Adipocyte (in vitro differentiated cells): ENCODE measurements at places on chromosomes 4 and X.
A peak's percentile ranks its signal among the peaks of the same experiment; 100 is the strongest.

GRCh38 chr4:128979934-128980333 is 113.4 kb downstream of the SCLT1 start:
- peak; percentile 86 for DNase-seq

- peak; percentile 81 for DNase-seq
Measured at GRCh38 chr4:56048702-56049431, 100.1 kb downstream of the CEP135 start.

DNA sequence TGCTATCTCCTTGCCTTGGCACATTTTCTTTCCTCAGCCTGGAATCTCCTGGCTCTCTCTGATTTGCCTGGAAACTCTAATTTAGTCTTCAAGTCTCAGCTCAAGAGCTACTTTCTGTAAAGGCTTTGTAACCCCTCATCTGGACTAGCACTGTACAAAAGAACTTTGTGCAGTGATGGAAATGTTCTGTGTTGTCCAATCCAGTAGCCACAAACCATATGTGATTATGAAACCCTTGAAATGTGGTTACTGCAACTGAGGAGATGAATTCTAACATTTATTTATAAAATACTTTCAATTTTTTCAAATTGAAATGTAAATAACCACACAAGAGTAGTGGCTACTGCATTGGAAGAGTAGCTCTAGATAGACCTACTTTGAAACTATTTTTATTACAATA is 66.6 kb upstream of the HS3ST1 start:
- DNase-seq = peak; percentile 15

DNA sequence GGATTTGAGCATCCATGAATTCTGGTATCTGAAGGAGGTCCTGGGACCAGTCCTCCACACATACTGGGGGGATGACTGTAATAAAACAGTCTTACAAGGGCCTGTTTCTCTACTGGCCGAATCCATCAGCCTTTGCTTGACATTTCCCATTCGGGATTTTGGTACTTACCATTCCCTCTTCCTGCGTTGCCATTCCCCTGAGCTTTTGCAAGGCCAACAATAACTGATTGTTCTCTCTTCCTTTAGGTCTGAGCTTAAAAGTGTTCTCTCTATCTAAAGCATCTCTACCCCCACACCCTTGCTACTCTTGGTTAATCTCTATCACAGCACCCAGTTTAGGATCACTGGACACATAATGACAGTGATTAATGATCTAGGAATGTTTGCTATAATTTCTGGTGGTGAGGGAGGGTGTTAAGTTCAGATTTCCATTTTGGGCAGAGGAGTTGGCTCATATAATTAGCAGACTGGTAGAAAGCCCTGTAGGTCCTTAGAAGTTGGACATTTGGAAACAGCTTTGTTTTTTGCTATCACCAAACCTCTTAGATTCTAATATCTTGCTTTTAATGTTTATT is 29.4 kb downstream of the TMA16 start:
- peak; percentile 6 for DNase-seq

- DNase-seq = peak; percentile 75
Measured at GRCh38 chr4:30380404-30380998, 339.7 kb upstream of the PCDH7 start.

DNA sequence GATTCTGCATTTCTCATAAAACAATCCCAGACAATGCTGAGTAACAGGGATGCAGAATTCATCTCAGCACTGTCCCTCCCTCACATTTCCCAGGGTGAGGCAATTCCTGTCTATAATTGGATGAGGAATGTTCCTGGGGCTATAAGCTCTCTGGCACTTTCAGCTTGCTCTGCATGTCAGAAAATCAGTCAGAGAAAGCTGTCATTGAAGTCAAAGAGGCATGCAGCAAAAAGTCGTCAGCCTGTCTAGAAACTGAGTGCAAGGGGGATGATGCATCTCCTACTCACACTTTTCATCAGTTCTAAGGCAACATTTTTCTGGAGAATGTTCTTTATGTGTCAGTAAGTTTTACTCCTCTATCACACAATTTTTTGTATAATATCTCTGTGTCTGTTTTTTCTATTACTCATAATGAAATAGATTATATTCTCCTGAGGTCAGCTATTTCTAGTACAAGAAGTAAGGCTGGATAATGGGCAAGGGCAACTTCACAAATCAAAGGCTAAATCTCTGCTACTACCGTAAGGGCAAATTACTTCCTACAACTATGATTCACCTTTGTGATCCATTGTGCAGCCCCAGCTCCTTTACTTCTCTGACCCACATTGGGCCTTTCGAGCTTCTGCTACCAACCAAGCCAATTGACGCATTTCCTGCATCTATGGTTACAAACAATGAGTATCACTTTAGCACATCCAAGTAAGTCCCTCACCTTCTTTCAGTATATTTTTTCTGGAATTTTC is 56.0 kb downstream of the TASL start:
- DNase-seq = peak; percentile 76

DNA sequence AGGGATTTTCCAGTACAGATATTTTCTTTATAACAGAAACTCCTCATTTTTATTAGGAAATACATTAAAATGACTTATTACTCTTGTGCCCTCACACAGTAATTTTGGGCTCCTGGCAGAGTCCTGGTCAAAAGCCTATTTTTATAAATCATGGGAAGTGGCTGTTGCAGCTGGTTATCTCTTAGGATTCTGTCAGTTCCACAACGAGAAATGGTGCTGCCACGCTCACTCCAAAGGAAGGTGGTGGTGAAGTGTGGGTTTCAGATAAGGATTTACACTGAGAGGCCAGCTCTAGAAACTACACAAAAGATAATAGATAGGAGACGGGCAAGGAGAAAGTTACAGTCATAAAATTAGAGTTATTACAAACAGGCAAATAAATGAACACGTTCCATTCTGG is 159.2 kb upstream of the FAM241A start:
- no peak for DNase-seq
